M059J (cell line): ENCODE measurements at places on chromosomes 7 and 10.

- no peak for DNase-seq
These were observed 263.7 kb downstream of the ZMYND11 start for GRCh38 chr10:398954-399353.

DNA sequence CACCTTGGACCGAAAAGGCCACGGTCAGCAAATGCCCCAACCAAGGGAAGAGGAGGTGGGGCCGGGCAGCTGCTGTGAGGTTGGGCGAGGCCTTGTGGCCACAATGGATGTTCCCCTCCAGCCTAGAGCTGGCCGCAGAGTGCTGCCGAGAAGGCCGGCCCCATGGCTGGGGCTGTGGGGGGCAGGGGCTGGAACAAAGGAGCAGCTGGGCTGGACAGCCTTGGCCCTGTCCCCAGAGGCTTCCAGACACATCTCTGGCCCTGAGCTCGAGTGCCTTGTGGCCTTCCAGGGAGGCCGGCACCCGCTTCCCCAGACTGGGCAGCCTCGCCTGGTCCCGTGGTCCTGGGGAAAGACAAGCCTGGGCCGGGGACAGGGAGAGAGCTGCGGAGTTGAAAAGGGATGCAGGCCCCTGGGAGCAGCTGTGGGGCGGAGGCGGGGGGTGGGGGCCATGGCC, 88.0 kb downstream of the PDGFA start:
- DNase-seq: no peak

DNA sequence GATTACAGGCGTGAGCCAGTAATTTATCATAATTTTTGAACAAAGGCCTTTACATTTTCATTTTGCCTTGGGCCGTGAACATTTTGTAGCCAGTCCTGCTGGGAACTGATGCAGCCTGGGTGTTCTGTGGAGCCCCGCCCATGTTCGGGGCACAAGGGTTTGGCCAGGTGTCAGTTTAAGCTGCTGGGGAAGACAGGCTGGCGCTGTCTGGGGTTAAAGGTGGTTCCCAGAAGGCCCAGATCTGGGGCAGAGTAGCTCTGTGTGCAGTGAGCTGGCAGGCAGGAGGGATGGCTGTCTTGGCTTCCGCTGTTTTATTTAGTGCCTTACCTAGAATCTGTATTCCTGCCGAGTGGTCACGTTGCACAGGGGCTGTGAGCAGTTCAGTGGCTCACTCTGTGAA, 50.2 kb downstream of the DOCK1 start:
- DNase-seq: no peak

DNA sequence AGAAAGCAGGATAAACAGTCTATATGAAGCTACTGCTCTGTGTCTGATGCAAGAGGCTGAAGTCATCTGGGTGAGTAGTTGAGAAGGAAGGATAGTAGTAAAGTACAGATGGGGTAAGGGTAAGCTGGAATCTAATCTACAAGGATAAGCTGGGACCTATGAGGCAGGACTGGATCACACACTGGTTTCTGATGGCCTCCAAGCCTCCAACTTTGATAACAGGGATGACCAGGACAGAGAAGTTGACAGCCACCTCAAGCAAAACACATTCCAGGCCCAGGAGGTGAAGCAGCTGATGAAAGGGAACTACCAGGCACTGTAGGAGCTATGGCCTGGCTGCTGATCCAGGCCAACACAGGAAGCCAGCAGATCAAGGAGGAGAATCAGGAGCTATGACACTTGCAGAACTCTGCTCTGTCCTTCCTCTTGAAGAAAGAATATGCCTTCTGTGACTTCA, 278.1 kb upstream of the TMEM229A start:
- no peak for DNase-seq

GRCh38 chr7:28481091-28481926, 69.0 kb downstream of the CREB5 start:
- DNase-seq: no peak

DNA sequence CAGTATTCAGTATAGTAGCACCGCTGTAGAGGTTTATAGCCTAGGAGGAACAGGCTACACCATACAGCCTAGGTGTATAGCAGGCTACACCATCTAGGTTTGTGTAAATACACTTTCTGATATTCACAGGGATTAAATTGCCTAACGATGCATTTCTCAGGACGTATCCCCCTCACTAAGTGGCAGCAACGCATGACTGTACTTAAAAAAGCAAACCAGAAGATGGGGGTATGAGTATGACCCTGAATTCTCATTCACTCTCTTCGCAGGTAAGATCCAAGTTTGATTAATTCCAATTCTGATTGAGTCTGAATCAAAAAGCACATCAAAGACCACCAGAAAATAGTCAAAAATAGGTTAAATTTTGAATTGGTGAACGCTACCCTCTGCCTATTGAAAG, 972 bp downstream of the ORC5 start:
- DNase-seq: no peak

GRCh38 chr7:98315318-98315993, 34.0 kb downstream of the BRI3 start:
- no peak for DNase-seq

GRCh38 chr10:130936851-130937250, 374.7 kb downstream of the TCERG1L start:
- DNase-seq: no peak

GRCh38 chr10:59085054-59085453, 91.4 kb upstream of the PHYHIPL start:
- no peak for DNase-seq

DNA sequence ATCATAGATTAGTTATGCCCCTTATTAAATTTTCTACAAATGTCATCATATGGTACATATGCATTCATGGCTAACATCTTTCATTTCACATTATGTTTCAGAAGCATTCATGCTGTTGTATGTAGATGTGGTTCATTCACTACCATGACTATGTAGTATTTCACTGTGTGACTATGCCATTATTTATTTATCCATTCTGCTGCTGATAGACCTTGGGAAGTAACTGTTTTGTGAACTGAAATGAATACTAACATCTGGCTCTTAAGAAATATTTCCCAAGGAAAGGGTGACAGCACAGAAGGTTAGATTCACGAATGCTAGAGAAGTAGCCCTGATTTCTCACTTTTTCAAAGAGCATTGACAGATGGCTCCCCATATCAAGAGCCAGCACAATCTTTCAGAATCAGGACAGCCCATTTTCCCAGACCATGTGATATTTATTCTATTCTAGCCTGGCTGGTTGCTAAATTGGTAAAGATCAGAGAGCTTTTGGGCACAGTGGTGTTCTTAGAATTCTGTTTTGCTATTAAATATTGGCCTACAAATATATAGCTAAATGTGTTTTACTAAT, 157.4 kb downstream of the DYNC1I1 start:
- DNase-seq: no peak

DNA sequence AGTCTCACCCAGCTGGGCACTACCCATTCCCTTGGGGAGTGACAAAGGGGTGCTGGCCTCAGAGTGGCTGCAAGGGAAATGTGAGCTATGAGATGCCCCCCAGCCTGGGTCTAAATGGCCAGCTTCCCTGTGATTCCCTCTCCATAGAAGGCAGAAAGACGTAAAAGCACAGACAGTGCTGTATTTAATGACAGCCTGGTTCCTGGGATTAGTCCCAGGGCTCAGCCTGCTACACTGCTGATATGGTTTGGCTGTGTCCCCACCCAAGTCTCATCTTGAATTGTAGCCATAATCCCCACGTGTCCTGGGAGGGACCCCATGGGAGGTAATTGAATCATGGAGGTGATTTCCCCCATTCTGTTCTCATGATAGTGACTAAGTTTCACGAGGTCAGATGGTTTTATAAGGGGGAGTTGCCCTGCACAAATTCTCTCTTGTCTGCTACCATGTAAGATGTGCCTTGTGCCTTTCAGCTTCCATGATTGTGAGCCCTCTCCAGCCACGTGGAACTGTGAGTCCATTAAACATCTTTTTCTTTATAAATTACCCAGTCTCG, 23.9 kb upstream of the CALN1 start:
- DNase-seq: no peak

DNA sequence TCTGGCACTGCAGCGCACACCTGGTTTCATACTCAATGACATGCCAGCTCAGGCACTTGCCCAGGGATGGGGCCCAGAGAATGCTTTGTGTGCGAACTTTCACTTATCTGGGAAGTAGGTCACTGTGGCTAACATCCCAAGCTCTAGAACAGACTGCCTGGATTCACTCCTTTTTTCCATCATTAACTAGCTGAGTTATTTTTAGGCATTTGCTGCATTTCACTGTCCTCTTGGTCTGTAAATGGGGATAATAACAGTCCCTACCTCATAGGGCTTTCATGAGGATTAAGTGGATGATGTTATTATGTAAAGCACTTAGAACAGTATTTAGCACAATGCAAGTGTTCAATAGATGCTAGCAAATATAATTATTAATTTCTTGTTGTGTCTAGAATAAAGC, 98.7 kb upstream of the DOCK1 start:
- no peak for DNase-seq

DNA sequence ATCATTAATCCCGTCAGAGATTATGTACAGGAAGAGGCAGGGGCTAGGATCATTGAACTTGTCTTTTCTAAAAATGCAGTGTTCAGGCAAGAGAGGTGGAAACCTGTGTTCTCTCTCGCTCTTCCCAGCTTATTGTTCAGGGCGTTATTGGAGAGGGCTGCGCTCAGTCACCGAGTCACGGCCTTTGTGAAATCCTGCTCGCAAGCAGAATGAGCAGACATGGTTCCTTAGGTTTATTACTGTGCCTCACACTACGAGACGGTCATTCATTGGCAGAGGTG, 631 bp upstream of the PRKRIP1 start:
- no peak for DNase-seq

- peak; percentile 20 for DNase-seq
These were observed 77.3 kb downstream of the CDC14C start for GRCh38 chr7:49001610-49002033.

DNA sequence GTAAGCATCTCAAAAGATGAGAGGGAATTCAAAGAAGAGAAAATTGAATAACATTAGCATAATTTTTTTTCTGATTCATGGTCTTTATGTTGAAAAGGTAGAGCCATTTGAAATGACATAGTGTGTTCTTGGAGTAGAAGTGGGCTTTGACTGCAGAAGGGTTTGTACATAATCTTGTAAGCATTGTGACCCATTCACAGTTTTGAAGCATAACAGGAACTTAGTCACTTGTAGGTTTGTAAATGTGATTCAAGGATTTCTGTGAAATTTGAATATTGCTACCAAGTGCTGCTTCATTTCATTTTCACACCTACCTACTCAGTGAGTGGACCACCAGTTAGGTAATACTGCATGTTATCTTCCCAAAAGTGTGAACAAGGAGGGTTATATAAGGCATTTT, 68.6 kb downstream of the PON1 start:
- DNase-seq: no peak

GRCh38 chr7:22189230-22189629, 167.7 kb downstream of the RAPGEF5 start:
- DNase-seq: no peak

DNA sequence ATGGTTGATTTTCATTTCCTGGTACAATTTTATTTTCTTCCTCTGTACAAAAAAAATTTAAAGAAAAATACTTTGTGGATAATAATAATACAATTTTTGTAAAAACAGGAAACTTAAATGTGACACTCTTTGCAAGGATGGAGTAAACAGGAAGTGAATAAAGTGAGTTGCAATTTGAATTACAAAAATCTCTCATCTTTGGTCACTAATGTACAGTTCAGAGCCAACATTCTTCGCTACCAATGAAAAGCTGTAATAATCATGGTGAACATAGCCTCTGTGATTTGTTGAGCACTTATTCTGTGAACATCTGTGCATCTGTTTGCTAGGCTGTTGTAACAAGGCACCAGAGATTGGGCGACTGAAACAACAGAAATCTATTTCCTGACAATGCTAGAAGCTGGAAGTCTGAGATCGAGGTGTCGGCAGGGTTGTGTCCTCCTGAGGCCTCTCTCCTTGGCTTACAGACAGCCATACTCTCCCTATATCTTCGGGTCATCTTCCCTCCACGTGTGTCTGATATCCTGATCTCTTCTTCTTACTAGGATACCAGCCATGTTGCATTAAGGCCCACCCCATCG, 295.3 kb upstream of the KLF6 start:
- DNase-seq: no peak

DNA sequence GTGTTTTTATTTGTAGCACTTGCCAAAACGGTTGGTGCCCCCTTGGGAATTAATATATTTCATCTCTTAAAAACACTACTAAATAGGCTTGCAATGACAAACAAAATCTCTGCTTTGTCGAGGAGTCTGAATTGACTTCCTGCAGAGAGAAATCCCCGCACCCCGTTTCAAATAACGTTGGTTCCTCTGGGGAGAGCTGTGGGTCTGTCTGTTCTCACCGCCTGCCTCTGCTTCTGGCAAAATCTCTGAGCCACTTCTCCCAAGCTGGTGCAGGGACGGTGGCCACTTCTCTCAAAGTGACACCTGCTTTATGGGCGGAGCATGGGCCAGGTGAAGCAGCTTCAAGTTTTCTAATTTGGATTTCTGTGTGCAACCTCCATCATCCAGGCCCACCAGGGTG, 186.3 kb upstream of the ADARB2 start:
- no peak for DNase-seq

- DNase-seq: no peak
These were observed 55.3 kb downstream of the TBATA start for GRCh38 chr10:70729763-70730357.

GRCh38 chr7:158616050-158616449, 28.4 kb upstream of the PTPRN2 start:
- DNase-seq: no peak

GRCh38 chr10:5402798-5403197, 1.8 kb downstream of the TUBAL3 start:
- DNase-seq: no peak
